ENCODE measurements at places on chromosomes 12 and 14.

DNA sequence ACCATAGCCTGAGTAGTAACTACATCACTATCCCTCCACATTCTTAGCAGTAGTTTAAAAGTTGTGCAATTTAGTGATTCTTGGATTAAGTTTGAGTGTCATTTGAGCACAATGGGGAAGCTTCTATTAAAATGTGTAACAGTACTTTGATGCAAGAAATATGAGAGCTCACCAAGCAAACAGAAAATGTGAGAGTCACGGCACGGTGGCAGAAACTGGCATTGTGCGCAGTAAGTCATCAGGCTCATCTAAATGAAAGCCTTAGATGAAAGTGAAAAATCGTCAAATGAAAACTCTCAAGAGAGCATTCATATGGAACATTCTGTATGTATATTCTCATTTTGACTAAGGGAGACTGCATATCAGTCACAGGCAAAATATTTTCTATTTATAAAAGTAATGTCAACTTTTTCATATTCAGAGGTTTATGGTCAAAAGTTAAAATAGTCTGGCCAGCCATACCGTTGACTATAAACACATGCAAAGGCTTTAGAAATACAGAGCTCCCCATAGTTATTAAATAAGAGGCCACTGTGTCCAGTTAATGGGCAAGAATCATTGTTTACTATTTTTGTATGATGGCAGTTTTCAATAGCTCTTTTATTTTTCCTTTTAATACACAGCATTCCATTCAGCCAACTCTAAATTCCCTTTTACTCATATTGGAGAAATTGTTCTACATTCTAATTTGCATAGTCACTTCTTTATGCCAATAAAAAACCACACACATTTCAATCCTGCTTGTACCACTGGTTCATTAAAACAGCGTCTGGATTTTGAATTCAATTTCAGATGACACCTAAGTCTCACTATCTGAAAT is 167.9 kb downstream of the PRKD1 start:
- DNase-seq: no peak

- DNase-seq: no peak
Observed at GRCh38 chr12:23504641-23505399, 444.6 kb downstream of the SOX5 start.

GRCh38 chr12:81722004-81722403 is 37.1 kb downstream of the PPFIA2 start:
- DNase-seq: peak; percentile 1

GRCh38 chr12:30967026-30967425 is 40.5 kb downstream of the TSPAN11 start:
- no peak for DNase-seq

- no peak for DNase-seq
Observed at GRCh38 chr14:99267837-99268781, 3.9 kb downstream of the BCL11B start.

DNA sequence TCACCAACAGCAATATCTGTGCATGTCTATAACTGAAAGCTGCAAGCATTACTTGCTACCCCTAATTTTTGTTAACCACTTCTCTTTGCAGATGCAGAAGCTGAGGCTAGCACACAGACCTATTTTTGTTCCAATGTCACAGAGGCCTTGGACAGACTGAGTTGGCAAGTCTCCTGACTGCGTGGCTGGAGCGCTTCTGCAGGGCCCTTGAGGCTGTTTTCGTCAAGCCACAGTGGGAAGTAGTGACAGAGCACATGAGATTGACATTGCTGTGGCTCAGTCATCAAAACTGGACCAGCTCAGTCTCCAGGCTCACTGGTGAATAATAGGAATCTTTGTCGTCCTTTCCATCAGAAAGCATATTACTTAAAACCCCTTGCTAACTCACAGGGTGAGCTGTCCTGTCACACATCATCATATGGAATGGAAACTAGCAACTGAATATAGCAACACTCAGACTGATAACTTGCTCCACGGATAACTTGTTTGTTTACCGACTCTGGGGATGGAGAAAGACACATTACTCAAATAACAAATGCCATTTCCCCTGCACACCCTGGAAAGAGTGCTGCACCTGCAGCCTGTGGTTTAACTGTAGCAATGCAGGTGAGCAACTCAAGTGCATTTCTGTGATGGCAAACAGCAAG is 43.6 kb upstream of the DDX11 start:
- no peak for DNase-seq

DNA sequence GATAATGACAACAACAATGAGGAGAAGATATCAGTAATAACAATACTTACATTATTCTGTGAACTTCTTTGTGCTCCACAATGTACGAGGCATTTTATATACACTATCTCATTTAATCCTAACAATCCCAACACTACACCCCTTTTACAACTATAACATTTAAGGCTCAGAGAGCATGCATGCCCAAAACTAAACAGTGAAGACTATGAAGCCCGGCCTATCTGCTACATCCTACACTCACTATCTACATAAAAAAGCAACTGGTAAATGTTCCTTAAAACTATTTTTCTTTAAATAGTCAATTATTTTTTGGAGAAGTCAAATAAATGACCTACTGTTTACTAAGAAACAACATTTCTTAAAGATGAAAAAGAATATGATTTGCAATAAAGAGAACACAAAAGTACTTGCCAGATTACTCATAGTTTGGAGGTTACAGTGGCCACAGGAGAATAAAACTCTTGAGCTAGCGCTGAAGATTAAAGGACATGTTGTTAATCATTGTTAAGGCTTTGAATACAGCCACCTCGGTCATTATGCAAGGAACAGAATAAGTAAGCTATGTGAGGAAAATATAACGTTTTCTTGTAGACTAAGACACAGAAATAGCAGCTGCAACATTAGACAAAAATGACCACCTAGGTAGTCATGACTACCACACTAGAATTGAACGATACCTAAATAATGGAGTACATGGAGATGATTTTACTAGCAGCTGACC is 56.7 kb downstream of the EPS8 start:
- peak; percentile 48 for DNase-seq

- peak; percentile 2 for DNase-seq
Observed at GRCh38 chr12:44307506-44308168, 471.8 kb downstream of the TMEM117 start.

DNA sequence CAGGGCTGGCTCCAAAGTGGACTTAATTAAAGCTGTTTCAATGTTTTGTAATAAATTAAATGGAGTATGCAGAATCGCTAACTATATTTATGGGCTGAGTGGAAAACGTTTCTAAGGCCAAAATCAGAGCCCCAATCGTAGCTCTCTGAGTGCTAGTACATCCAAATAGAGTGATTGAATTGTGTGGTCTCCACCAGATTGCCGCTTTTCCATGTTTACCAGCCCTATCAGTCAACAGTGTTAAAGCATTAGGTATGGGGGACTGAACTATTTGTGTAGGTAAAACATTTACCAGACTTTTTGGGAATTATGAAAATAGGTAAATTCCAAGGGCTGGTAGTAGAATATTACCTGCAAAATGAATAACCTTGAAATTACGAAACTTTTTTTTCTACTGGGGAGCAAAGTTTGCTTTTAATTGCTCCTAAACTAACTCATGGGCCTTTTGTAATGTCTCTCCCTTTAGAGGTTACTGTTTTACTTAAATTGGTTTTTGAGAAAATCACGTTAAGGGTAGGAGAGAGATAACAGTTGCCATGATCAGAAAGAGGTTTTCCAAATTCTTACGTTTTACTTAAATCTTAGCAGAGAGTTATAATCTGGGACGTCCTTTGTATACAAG is 28.0 kb upstream of the METAP2 start:
- no peak for DNase-seq

GRCh38 chr14:32408018-32408417 is 78.9 kb downstream of the AKAP6 start:
- DNase-seq: peak; percentile 55

DNA sequence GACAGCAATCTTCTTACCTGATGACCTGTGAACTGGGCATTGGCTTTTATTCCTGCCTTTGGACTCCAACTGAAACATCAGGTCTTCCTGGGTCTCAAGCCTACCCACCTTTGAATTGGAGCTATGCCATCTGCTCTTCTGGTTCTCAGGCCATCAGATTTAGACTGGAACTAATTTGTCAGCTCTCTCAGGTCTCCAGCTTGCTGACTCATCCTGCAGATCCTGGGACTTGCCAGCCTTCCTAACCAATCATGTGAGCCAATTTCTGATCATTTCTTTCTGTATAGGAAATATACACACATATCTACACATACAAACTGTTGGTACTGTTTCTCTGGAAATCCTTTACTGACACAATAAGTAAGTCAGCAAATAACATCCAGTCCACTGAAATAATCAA is 65.3 kb upstream of the TSPAN8 start:
- DNase-seq: no peak

GRCh38 chr12:53502331-53502730 is 1.2 kb downstream of the TARBP2 start:
- DNase-seq: peak; percentile 70

DNA sequence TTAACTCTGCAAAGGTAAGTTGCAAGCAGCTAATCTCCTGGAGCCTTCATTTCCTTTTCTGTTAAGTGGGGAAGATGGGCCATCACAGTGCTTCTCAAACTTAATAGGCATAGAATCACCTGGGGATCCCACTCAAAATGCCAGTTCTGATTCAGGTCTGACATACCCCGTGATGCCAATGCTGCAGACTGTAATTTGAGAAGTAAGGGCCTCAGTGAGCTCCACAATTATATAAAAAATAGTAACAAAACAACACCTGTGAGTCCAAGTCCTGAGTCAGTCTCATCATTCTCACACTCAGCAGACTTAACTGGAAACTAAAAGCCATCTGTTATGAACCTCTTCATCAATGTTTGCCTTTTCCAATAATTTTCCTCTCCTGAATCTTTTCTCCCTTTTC is 10.8 kb upstream of the PSMA6 start:
- DNase-seq: no peak

DNA sequence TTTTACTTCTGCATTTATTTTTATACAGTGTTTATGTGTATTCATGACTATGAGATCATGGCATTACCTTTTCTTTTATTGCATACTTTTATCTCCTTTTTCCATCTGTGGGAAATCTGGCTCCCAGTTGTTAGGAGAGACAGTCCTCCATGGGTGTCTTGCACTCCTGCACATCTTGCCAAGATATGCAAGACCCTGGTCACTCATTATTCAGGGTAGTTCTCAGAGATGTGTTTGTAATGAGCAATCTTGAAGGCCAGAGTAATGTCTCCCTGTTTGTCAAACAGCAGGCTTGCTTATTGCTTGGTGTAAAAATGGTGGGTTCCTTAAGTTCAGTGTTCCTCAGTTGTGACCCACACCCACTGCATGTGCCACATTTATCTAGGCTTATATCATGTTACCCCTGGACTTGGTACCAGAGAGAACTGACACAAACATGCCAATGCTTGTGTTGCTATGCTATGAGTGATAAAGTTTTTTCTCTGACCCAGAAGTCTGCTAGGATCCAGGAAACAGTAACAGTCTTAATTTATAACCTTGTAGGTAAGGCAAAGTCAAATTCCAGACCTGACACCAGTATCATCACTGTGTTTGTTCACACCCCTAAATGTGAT is 36.8 kb downstream of the PPHLN1 start:
- no peak for DNase-seq

GRCh38 chr14:104821229-104821945 is 20.5 kb downstream of the ZBTB42 start:
- no peak for DNase-seq

- DNase-seq: no peak
Observed at GRCh38 chr14:63193236-63193635, 11.0 kb upstream of the RHOJ start.

GRCh38 chr12:21354641-21355040 is 18.1 kb upstream of the IAPP start:
- no peak for DNase-seq

DNA sequence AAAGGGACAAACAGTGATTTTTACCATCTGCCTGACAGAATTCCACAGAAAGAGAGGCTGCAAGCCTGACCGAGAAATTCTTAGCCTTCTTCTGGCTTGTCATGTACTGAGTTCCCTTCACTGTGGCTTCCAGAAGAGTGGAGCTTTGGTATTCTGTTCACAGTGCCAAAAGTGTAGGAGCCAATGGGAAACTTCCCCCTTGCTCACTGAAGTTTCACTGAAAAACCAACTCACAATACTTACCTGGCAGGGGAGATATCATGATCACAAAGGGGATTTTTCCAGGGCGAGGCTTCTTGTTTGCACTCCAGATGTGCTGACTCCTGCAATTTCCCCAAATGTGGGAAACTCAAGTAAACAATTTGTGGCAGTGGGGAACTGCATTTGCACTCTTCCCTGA is 31.7 kb upstream of the MMP19 start:
- no peak for DNase-seq

GRCh38 chr12:104792570-104792969 is 165.5 kb downstream of the SLC41A2 start:
- peak; percentile 85 for DNase-seq

DNA sequence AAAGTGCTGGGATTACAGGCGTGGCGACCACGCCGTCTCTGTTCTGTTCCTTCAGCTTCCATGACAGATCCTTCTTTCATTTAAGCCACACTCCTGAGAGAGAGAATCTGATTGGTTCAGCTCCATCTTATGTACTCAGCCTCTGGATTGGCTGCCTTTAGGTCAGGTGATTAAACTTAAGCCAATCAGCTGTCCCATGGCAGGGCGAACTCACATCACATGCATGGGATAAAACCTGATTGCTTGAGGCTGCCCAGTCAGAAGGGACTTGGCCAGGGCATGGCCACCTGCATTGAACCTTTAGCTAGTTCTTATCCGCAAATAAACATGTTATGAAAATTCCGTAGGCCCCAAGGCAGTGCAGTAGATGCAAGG is 274.2 kb downstream of the SUDS3 start:
- no peak for DNase-seq

DNA sequence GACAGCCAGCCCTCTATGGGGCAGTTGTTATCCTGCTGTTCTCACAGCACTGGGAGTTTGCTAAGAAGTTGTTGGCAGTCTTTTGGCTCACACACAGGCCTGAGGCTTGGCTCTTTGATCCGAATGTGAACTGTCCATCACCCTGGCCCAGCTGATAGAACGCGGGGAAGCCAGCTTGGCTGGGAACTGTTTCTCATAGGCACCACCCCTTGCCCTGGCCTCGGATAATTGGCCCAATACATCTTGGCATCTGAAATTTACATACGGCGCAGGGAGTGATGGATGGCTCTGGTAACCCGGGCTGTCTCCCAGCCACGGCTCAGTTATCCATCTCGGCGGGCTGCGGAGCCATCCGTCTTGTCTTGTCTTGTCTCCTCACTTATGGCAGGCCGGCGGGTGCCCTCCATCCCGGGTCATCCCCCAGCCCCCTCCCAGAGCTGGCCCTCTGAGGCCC is 164.1 kb downstream of the PHETA1 start:
- no peak for DNase-seq

GRCh38 chr14:90697132-90697531 is 119.1 kb downstream of the TTC7B start:
- DNase-seq: no peak
